ENCODE measurements at places on chromosomes 11 and 22.

- DNase-seq: no peak
These were observed 24.6 kb downstream of the LMO1 start for GRCh38 chr11:8239040-8239439.

DNA sequence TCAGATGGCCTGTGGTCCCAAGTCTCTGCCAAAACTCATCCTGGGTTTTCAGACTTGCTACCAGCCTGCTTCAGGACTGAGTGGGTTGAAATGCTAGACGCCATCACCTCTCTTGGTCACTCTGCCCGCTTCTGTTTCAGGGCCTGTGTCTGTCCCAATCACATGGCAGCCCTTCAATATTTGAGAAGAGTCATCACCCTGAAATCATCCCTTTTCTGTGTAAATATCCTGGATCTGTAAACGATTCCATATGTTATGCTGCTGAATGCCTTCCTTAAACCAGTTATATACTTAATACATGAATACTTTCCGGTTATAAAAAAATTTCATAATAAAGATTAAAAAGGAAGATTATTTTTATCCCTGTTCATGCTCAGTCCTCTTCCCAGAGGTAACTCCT lies 39.8 kb upstream of the TLCD5 start:
- DNase-seq: peak; percentile 60

GRCh38 chr11:46296528-46297448 lies 19.3 kb downstream of the CREB3L1 start:
- peak; percentile 72 for DNase-seq

DNA sequence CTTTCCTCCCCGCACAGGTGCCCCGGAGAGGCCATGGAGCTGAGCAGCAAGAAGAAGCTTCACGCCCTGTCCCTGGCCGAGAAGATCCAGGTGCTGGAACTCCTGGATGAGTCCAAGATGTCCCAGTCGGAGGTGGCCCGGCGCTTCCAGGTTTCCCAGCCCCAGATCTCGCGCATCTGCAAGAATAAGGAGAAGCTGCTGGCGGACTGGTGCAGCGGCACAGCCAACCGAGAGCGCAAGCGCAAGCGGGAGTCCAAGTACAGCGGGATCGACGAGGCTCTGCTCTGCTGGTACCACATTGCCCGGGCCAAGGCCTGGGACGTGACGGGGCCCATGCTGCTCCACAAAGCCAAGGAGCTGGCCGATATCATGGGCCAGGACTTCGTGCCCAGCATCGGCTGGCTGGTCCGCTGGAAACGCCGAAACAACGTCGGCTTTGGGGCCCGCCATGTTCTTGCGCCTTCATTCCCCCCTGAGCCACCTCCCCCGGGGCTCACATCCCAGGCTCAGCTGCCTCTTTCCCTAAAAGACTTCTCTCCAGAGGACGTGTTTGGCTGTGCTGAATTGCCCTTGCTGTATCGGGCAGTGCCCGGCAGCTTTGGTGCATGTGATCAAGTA lies 1.3 kb downstream of the TIGD3 start:
- DNase-seq: peak; percentile 82

GRCh38 chr11:28739489-28740280 lies 631.5 kb downstream of the METTL15 start:
- DNase-seq: no peak

GRCh38 chr11:130772266-130773227 lies 143.7 kb downstream of the SNX19 start:
- DNase-seq: peak; percentile 80

GRCh38 chr11:64093233-64094039 lies 57.7 kb downstream of the FLRT1 start:
- DNase-seq: no peak

- DNase-seq: peak; percentile 64
These were observed 3.1 kb downstream of the ASRGL1 start for GRCh38 chr11:62340269-62340901.

GRCh38 chr11:79208126-79208525 lies 232.7 kb downstream of the TENM4 start:
- no peak for DNase-seq

DNA sequence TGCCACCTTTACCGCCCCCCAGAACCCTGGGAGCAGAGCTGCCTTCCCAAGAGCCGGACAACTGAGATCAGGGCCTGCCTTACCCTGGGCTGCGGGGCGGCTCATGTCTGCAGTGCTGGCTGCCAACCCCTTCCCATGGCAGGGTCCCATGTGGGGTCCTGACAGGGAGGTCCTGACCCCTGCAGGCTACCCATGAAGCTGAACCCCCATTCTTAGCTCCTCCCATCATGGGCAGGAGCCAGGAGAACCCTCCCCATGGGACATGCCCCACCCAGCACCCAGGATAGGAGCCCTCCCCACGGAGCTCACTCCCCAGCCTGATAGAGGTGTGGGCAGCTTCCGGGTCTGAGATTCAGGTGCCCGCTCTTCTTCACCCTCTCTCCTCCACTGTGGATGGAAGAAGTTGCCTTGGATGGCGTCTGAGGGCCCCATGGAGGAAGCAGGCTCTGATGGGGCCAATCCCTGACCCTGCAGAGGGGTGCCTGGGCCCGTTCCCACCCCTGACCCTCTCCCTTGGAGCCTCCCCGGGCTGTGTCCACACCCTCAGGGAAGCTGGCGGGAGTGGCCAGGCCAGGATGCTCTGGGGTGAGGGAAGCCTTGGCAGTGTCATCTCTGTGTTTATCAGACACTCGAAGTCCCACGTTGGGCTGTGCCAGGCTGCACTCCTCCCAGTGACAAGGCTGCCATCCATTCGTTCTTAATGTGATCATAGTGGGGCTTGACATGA lies 1508.2 kb downstream of the BRD1 start:
- no peak for DNase-seq

GRCh38 chr11:102727890-102728289 lies 3.1 kb upstream of the MMP8 start:
- no peak for DNase-seq

GRCh38 chr11:17740649-17741235 lies 6.2 kb downstream of the KCNC1 start:
- no peak for DNase-seq

DNA sequence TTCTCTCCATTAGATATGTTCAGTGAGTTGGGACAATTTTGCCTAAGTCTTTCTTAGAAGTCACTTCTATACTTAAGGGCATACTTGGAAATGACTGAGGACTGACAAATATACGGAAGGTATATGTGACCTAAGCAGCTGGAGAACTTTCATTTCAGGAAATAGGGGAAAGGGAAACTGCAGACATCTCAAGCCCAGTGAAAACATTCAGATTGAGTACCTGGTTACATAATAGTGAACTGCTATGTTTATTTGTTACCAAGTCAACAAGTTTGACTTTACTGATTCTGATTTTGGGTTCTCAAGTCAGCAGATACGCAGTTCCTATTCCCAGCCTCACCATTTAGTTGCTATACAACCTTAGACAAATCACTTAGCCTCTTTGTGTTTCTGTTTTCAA lies 1173.9 kb downstream of the LRRC4C start:
- DNase-seq: no peak

- DNase-seq: no peak
These were observed at the start of gene PLAAT2 for GRCh38 chr11:63563201-63564055. PLAAT2 (minus strand) TSS chr11:63563379; CDS start chr11:63563324, 55 bp downstream.

GRCh38 chr11:27018902-27019529 lies 21.6 kb upstream of the BBOX1 start:
- DNase-seq: no peak

DNA sequence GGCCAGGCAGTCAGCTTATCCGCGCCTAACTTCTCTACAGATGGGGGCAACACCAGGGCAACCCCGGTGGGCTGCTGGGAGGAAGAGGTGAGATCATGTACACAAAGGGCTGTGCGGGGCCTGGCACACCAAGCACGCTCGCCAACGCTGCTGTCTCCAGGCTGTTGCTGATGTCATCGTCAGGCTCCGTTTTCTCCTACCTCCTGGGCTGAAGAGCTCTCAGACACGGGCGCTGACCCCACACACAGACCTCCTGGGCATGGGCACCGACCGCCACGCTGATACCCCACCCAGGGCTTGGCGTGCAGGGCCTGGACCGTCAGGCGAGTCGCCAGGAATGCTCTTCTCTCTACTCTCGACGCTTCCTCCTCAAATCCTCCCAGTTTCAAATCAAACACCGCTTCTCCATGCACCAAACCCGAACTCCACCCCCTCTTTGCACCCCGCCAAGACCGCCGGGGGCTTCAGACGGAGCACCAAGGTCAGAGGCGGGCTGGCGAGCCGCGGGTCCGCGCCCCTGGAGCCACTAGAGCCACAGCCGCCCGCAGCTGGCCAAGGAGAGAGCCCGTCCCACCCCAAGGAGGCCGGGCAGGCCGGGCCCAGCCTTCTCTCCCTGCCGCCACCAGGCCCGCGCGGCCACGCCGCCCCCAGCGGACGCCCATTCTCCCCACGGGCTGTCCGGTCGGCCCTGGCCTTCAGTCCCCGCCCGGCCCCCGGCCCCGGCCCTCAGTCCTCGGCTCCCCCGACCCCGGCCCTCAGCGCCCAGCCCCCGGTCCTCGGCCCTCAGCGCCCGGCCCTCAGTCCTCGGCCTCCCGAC lies 772 bp downstream of the SBF1 start:
- DNase-seq: peak; percentile 84

- DNase-seq: no peak
These were observed 15.8 kb downstream of the ABTB2 start for GRCh38 chr11:34341931-34342533.

- no peak for DNase-seq
These were observed 108.2 kb upstream of the TOP3B start for GRCh38 chr22:22090650-22091399.

GRCh38 chr11:114197799-114198500 lies 98.2 kb upstream of the NNMT start:
- DNase-seq: peak; percentile 34

- DNase-seq: no peak
These were observed 1.3 kb downstream of the MYH9 start for GRCh38 chr22:36386351-36386899.

- peak; percentile 94 for DNase-seq
These were observed 33.4 kb downstream of the APOL1 start for GRCh38 chr22:36286096-36286957.

GRCh38 chr11:61354208-61354607 lies 7.5 kb downstream of the CYB561A3 start:
- DNase-seq: no peak

DNA sequence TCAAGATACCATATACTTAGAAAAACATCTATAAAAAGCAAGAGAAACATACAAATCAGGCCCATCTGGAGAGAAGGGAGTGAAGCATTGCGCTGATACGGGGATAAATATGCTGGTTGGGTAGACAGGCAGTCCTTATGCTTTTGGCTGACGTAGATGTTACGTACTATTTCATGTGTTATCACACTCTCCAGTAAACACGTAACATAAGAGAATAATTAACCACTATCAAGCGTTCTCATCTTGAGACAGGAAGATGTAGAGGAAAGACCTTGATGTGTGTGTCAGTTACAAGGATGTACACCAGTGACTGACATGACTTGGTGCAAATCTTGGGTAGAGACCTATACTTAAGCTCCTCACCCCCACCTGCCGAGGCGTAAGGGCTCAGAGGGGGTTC lies 86.7 kb upstream of the PRODH start:
- DNase-seq: no peak

DNA sequence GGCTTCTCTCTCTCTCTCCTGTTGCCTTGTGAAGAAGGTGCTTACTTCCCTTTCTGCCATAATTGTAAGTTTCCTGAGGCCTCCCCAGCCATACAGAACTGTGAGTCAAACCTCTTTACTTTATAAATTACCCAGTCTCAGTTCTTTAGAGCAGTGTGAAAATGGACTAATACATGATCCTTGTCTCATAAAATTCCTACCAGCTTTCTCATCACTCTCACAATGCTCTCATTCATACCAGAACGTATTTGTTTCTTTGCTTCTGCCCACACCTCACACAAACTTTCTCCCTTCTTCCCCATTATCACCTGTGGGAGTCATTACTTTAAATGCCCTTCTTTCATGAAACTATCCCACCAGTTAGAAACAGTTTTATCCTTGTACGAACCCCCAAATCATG lies 62.7 kb upstream of the ARHGAP42 start:
- no peak for DNase-seq

GRCh38 chr11:79101656-79102055 lies 339.2 kb downstream of the TENM4 start:
- DNase-seq: no peak

- no peak for DNase-seq
These were observed 1.5 kb upstream of the PHRF1 start for GRCh38 chr11:574632-575312.

DNA sequence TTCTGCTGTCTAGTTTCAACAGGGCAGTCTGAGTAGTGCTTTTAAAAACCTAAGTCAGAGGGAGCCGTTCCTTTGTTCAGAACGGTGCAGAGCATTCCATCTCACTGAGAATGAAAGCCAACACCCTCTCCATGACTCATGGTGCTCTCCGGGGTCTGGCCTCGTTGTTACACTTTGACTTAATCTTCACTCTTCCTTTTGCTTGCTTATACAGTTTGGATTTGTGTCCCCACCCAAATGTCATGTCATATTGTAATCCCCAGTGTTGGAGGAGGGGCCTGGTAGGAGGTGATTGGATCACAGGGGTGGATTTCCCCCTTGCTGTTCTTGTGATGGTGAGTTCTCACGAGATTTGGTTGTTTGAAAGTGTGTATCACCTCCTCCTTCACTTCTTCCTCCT lies 292.2 kb downstream of the ST3GAL4 start:
- peak; percentile 90 for DNase-seq

GRCh38 chr11:111000400-111001080 lies 245.0 kb upstream of the POU2AF2 start:
- DNase-seq: no peak

GRCh38 chr11:10418259-10418949 lies 36.7 kb upstream of the AMPD3 start:
- DNase-seq: peak; percentile 60

DNA sequence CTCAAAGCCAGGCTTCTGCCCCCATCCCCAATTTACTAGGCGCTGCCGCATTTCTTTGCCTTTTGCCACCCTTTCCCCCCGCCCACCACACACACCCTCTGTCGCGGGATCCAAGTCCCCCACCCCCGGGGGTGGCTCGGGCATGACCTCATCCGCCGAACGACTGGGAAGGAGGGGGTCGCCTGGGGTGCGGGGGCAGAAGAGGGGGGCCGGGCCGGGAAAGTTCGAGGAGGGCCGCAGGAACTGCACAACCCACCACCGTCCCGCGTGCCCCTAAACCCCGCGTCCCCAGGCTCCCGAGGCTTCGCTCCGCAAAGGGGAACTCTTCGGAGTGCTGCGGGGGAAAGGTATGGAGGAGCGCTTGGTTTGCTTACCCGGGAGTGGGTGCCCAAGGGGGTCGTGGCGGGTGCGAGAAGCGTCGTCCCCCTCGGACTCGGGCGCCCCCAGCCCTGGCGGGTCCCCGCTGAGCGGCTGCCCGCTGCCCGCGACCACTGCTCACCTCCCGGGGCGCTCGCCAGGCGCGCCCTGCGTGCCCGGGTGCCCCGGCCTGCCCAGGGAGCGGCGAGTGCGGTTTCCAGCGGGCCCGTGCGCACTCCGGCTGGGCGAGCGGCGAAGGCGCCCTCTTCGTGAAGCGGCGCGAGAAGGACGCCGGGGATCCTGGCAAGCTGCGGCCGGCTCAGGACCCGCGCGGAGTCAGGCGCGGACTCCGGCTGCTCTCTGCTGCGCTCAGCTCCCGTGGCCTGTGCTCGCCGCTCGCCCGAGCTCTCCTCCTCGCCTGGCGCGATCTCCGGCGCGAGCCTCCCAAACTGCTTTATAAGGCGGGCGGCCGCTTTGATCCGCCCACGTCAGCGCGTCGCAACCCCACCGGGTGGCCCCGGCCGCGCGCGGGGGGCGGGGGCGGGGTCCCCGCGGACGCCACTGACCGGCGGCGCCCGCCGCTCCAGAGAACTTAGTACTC lies 4.0 kb upstream of the WNT11 start:
- DNase-seq: peak; percentile 82

GRCh38 chr22:23115825-23116494 lies 25.8 kb downstream of the RSPH14 start:
- DNase-seq: no peak

GRCh38 chr11:78072455-78072854 lies 7.2 kb downstream of the NDUFC2 start:
- DNase-seq: no peak
